CD4-positive, alpha-beta T cell treated with Interferon gamma for 1 hour (primary cell): ENCODE measurements at places on chromosomes 3 and 15.

GRCh38 chr3:192331749-192332385 lies 395.5 kb downstream of the FGF12 start:
- no peak for DNase-seq

DNA sequence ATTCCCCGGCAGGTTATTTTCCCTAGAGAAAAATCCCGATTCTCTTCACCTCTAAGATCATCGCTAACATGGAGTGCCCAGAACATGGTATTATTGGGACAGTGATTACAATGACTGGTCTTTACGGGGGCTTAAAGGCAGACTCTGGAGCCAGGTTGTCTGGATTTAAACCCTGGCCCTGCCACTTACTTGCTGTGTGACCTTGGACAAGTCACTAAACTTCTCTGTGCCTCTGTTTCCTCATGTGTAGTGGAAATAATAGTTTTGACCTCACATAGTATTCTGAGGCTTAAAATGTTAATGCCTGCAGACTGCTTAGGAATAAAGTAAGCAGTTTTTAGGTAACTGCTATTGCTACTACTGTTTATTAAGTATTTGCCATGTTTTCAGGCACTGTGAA lies 4.4 kb downstream of the PLA2G4D start:
- DNase-seq: no peak

DNA sequence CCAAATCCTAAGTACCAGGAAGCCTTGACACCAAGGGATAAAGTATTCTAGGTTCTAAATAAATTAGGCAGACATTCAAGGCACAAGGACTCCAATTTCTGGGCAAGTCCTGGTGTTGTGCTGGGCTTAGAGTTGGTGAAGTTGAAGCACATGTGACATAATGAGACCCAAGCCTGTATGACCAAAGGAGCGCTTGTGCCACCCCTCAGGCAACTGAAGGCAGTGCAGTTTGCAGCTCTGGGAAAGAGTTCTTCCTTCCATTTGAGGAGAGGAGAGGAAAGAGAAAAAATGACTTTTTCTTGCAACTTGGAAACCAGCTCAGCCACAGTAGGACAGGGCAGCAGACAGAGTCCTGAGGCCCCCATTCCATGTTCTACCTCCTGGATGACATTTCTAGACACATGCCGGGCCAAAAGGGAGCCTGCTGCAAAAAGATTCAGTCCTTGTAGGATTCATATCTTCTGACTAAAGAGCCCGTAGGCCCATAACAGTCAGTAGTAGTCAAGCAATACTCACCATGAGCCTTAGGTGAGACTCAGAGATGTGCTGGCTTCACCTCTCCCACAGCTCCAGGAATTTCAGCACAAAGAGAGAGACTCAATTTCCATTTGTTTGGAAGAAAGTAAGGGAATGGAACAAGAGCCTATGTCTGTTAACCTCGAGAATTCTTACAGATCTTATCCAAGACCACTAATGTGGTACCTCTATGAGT lies 588.8 kb upstream of the BCHE start:
- no peak for DNase-seq

DNA sequence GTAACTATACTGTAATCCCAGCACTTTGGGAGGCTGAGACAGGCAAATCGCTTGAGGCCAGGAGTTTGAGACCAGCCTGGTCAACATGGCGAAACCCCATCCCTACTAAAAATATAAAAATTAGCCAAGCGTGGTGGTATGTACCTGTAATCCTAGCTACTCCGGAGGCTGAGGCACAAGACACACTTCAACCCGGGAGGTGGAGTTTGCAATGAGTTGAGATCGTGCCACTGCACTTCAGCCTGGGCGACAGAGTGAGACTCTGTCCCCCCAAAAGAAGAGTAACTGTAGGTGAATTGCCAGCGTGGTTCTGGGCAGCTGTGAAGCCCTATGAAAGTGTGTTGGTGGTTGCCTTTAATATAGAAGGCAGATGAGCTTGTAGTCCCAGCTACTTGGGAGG lies 95.9 kb downstream of the SLCO3A1 start:
- DNase-seq: no peak

- no peak for DNase-seq
Measured at GRCh38 chr15:37880009-37880834, 54.2 kb upstream of the TMCO5A start.

DNA sequence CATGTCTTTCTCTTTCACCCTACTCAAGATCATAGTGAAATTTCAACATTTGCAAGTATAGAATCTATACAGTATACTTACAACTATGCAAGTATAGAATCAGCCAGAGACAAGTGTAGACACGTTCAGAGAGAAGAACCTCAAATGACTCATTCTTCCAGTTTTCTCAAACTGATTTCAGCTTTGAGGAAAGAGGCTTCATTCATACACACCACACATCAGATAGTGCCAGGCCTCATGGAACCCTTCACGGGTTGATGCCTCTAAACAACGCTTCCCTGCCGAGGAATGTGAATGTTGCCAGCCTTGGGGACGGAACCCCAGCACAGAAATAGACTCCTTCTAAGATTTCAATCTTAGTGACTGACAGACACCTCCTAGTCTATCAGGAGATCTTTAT lies 135.7 kb downstream of the FOXP1 start:
- DNase-seq: no peak

DNA sequence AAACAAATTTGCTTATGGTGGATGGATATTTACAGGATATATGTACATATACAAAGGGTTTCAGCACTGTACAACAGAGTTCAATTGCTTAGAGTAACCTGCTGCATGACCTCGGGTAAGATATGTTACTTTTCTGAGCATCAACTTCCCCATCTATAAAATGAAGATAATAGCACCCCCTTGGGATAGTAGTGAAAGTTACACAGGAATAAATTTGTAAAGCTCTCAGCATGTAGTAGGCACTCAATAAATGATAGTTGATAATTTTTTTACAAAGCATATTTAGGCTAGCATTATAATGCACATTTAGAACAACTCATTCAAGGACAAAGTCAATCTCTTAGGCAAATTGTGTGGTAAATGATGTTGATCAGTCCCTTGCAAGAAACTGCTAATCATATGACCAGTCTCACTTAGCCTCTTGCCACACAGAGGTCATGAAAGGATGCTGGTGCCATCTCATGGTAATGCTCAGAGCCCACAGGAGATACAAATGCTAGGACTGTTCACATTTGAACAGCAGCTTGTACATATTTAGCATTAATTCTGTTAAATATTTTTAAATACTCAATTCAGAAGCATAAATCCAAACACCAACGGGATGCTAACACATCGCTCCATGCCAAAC lies 123.9 kb downstream of the MAGI1 start:
- DNase-seq: no peak
